ENCODE measurements at places on chromosomes 5 and 9.

- DNase-seq, result no peak
Observed at GRCh38 chr9:104386425-104387069, 117.5 kb upstream of the OR13F1 start.

- DNase-seq, result no peak
Observed at GRCh38 chr5:66010476-66010875, 84.1 kb downstream of the ERBIN start.

GRCh38 chr9:99544526-99544925 is 277.2 kb upstream of the NR4A3 start:
- DNase-seq, result no peak

- no peak for DNase-seq
Observed at GRCh38 chr5:150659360-150660107, 1.5 kb upstream of the MYOZ3 start.

GRCh38 chr9:79877943-79878602 is 306.3 kb downstream of the TLE4 start:
- DNase-seq, result no peak

- no peak for DNase-seq
Observed at GRCh38 chr5:111737716-111738115, 19.3 kb downstream of the NREP start.

- no peak for DNase-seq
Observed at GRCh38 chr5:127840198-127840524, 137.0 kb downstream of the CCDC192 start.

DNA sequence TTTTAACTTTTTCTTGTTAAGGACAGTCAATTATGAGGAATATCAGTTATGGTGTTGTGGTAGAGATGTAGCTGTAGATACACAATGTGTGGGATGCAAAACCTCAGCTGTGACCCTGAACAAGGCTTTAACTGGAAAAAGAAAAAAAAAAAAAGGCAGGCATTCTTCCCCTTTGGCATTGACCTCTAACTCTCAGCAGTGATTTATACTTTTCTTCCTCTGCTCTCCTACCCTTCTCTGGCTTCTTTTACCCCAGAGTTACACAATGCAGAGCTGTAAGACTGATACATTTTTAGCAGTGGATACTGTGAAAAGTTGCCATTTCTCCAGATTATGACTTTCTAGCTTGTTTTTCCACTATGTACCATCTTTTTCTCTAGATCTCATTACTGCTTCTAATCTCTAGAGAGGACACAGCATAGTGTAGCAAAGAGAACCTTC is 2.0 kb downstream of the CTNNAL1 start:
- DNase-seq, result no peak

- DNase-seq, result no peak
Observed at GRCh38 chr5:39049315-39049714, 24.9 kb downstream of the RICTOR start.

DNA sequence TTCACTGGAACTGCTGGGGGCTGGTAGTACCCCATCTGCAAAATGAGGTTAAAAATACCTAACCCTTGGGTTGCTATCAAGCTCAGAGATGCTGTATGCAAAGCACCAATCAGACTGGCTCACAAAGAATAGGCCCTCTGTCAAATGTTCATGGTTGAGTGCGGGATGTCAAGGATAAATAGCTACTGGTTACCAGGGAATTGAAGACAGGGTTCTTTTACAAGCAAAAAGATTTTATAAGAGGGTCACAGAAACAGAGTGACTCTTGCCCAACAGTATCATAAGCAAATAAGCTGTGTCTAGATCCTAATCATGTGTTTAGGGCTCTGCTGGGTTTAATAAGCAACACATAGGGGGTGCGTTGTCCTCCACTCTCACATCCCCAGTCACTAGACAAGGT is 11.9 kb downstream of the SYK start:
- no peak for DNase-seq

DNA sequence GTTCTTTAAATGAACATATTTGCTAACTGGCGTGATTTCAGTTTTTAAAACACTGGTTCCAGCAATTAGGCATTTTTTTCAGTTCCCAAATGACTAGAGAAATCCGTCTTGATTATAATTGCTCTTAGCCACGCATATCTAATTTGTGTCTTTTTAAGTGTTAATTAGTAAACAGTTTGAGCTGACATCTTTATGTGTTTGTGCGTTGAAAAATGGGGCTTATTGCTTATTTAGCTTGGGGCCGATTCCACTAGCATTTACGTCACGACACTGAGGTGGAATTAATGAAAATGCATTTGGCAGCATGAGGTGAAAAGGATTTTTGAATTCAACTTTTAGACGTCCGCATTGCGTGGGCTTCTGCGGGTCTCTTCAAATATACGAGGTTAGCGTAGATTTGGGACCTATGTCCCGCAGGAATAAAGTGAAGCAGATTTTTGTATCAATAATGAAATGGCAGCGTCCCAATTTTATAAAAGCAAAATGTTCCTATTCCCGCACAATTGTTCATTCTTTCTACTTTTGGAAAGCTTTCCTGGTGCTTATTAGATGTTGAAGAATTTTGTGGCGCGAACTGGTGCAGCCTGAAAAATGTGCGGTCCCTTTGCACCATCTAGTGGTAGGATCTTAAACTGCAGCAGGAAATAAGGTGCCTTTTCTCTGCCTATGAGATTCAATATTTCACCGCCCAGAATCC is 122.7 kb upstream of the LMX1B start:
- no peak for DNase-seq

GRCh38 chr5:2311851-2312250 is 429.1 kb upstream of the IRX4 start:
- no peak for DNase-seq

DNA sequence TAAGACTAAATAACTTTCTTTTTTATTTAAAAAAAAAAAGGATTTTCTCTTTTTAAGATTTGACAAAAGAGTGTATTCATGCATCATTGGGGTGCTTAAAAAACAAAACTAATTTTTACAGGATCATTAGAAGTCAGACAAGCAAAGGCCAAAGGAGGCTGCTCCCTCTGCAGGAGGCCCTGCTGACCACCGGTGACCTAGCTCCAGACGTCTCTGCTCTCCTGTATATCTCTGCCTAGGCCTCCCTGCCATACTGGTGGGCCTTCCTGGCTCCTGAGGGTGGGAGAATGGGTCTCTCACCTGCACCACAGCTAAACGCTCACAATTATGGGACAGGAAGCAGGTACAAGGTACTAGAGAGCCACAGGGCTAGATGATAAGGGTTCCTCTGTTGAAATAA is 36.6 kb downstream of the CSF2 start:
- no peak for DNase-seq

GRCh38 chr5:147667363-147667762 is 115.2 kb downstream of the JAKMIP2 start:
- no peak for DNase-seq

- DNase-seq, result no peak
Observed at GRCh38 chr5:56052735-56053134, 58.0 kb upstream of the IL6ST start.

- no peak for DNase-seq
Observed at GRCh38 chr5:97097326-97098230, 44.8 kb downstream of the LIX1 start.

DNA sequence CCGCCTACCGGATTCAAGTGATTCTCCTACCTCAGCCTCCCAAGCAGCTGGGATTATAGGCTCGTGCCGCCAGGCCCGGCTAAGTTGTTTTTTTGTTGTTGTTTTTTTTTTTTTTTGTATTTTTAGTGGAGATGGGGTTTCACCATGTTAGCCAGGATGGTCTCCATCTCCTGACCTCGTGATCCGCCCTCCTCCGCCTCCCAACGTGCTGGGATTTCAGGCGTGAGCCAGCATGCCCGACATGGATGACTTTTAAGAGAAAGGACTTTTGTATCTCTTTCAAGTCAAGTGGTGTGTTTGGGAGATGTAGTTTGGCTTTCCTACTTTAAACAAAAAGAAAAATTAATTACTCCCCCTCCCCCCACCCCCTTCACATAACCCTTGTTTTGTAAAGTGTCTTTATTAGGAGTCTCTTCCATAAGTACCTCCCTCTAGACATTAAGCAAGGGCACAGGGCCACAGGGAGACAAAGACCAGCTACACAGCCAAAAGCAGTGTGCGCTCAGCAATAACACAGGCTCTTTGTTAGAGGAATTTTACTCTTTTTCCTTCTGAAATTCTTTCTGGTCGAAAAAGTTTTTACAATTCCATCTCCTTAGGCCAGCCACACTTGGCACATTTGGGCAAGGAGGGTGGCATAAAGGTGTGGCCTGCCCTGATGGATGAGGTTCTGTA is 31.2 kb downstream of the JAKMIP2 start:
- no peak for DNase-seq

- no peak for DNase-seq
Observed at GRCh38 chr9:133762488-133763271, 24.5 kb upstream of the SARDH start.

- DNase-seq, result no peak
Observed at GRCh38 chr5:1538276-1538675, 14.5 kb upstream of the LPCAT1 start.

DNA sequence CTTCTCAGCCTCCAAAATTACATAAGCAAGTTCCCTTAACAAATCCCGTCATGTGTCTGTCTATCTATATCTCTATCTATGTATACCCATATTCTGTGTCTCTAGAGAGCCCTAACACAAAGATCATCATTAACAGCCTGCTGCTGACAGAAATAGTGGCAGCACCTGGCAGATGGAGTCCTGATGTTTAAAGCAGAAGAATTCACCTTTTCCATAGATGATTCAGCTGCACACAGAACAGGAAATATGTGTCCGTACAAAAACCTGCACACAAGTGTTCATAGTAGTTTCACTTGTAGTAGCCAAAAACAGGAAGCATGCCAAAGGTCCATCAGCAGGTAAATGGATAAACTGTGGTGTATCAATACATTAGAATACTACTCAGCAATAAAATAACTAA is 45.0 kb upstream of the ACO1 start:
- peak; percentile 21 for DNase-seq

DNA sequence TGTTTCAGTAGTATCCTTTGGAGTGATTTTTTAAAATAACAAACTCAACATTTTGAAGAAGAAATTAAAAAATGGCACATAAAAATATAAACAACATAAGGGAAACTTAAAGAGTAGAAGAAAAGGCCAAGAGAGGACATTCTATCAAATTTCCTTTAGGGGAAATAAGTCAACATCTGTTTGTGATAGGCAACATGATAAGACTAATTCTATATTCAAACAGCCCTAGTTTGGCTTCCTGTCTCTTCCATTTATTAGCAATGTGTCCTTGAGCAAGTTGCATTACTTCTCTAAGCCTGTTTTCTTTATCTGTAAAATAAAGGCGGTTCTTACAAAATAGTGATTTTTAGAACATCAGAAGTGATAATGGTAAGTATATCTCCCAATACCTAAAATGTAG is 24.7 kb downstream of the TYRP1 start:
- no peak for DNase-seq
